Right lobe of liver (tissue), 6 donors: ENCODE measurements at places on chromosomes 16 and 17.
A peak's percentile ranks its signal among the peaks of the same experiment; 100 is the strongest.

- peak; percentile 27 for DNase-seq
Observed at GRCh38 chr16:86092586-86093480, 193.9 kb downstream of the IRF8 start.

- peak; percentile 43 for DNase-seq
Observed at GRCh38 chr17:18382441-18383078, 5.0 kb downstream of the EVPLL start.

- no peak for DNase-seq
Observed at GRCh38 chr16:73252446-73252845, 204.5 kb upstream of the ZFHX3 start.

DNA sequence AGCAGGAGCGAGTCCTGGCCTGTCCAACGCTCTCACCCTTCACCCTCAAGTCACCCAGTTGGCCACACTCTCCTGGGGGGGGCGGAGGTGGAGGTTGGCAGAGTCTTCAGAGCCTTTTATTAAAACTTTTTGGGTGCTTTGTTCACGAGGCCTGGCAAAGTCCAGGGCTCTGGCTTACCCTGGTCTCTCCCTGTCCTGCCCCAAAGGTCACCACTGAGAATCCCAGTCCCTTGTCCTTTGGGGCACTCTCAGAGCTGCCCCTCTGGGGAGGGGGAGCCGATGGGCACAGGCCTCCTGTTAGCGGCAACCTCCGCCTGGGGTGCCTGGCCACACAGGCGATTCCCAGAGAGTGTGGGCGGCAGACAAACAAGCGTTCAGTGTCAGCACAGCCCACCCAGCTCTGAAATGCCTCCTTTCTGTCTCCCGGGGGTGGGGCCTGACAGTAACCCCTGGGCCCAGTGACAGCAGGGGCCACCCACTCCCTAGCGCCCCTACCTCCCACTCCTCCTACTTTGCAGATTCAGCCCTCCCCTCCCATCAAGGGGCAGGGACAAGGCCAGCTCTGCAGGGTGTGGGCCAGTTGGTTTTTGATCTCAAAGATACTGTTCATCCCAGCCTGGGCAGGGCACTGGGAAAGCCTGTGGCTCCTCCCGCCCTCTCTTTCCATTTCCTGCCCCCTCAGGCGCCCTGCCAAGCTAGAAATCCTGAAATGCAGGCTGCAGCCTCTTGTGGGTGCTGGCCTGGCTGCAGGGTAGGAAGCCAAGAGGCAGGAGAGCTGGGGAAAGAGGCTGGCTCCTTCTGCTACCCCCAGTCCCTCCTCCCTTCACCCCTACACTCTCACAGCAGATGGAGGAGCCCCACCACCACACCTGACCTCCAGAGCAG is 36.6 kb upstream of the EMP2 start:
- peak; percentile 77 for DNase-seq

GRCh38 chr17:75194879-75195278 is 10.6 kb upstream of the NUP85 start:
- DNase-seq = no peak

- no peak for DNase-seq
Observed at GRCh38 chr17:12537436-12537835, 128.3 kb upstream of the MYOCD start.

GRCh38 chr16:80347900-80348299 is 192.9 kb upstream of the DYNLRB2 start:
- DNase-seq = peak; percentile 71

GRCh38 chr16:1315081-1316032 is 5.9 kb downstream of the UBE2I start:
- no peak for DNase-seq

DNA sequence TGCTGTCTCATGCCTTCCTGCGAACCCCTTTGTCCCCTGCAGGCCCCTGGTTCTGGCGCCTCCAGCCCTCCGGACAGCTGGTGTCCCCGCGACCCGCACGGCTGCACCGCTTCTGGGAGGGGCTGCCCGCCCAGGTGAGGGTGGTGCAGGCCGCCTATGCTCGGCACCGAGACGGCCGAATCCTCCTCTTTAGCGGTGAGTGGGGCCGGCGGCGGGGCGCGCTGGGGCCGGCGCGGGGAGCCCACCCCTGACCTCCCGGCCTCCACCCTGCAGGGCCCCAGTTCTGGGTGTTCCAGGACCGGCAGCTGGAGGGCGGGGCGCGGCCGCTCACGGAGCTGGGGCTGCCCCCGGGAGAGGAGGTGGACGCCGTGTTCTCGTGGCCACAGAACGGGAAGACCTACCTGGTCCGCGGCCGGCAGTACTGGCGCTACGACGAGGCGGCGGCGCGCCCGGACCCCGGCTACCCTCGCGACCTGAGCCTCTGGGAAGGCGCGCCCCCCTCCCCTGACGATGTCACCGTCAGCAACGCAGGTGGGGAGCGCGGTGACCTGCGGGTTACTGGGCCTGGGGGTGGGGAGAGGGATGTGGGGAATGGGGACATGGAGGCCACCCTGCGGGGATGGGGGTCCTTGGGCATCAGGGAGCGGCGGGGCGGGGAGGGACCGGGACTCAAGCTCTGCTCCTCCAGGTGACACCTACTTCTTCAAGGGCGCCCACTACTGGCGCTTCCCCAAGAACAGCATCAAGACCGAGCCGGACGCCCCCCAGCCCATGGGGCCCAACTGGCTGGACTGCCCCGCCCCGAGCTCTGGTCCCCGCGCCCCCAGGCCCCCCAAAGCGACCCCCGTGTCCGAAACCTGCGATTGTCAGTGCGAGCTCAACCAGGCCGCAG is 7.1 kb upstream of the IL32 start:
- DNase-seq = peak; percentile 74

- no peak for DNase-seq
Observed at GRCh38 chr17:1012823-1013728, 16.1 kb downstream of the TIMM22 start.

GRCh38 chr17:17391668-17392370 is 85.0 kb upstream of the MED9 start:
- no peak for DNase-seq

DNA sequence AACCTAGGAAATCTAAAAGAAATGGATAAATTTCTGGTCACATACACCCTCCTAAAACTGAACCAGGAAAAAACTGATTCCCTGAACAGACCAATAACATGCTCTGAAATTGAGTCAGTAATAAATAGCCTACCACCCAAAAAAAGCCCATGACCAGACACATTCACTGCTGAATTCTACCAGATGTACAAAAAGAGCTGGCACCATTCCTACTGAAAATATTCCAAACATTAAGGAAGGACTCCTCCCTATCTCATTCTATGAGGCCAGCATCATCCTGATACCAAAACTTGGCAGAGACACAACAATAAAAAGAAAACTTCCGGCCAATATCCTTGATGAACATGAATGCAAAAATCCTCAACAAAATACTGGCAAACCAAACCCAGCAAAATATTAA is 52.9 kb downstream of the TTC19 start:
- DNase-seq = no peak
